Mesenteric fat pad (tissue), 1 donor: ENCODE measurements at places on chromosomes 12 and 14. TPM values are rescaled to one million over a fixed set of nuclear protein-coding genes. Genes with fewer than 3 reads are reported as not detected.
A peak's percentile ranks its signal among the peaks of the same experiment; 100 is the strongest.

RPL10L gene
- not detected for total RNA-seq

IL26 gene
- not detected for total RNA-seq

TSHR gene
- 0.39 TPM for total RNA-seq

GPR132 gene
- total RNA-seq: 4.5 TPM

ACSM4 gene
- not detected for total RNA-seq

- no peak for DNase-seq
These were observed 2.9 kb upstream of the EPYC start for GRCh38 chr12:91007531-91008290.

DNA sequence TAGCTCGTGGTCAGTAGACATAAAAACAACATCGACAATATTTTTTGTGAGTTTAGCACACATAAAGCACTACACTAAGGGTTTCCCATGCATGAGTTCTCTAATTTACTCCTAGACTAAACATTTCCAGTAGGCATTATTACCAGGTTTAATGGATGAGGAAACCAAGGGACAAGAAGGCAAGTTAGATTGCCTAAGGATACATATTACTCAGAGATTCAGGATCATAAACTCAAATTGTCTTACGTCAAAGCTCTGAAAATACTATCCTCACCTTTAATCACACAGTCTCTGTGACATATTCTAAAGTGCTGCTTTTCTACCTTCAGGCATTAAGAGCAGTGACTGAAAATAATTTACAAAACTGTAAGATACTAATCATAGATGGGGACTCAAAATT, 655.3 kb downstream of the SLC16A7 start:
- no peak for DNase-seq

DNA sequence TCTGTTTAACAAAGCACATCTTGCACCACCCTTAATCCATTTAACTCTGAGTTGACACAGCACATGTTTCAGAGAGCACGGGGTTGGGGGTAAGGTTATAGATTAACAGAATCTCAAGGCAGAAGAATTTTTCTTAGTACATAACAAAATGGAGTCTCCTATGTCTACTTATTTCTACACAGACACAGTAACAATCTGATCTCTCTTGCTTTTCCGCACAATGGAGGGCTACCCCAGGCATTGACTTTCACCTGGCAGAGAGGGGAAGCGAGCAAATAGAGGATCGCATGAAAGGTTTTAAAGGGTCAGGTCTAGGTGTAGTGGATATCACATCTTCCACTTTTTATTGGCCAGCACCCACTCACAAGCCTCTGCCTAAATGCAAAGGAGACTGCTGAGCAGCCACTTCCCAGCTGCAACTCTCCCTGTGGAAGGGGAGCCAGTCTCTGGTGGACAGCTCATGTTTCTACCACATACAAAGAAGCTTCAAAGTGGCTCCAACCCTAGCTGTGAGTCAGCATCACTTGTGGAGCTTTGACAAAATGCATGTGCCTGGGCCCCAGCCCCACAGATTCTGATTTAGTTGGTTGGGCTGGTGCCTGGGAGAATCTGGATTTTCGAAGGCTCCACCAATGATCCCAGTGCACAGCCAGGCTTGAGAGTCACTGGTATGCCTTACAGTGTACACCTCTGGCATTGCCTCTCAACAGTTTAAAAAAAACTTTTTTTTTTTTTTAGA, 7.2 kb upstream of the FNTB start:
- DNase-seq: no peak

- no peak for DNase-seq
These were observed 6.6 kb downstream of the PDE6H start for GRCh38 chr12:14979468-14979867.

GRCh38 chr12:2324387-2324786, 271.6 kb downstream of the CACNA1C start:
- DNase-seq: no peak

- DNase-seq: no peak
These were observed 58.0 kb upstream of the ELK3 start for GRCh38 chr12:96136161-96136560.

GRCh38 chr12:44603701-44604100, 272.4 kb downstream of the NELL2 start:
- DNase-seq: no peak

DNA sequence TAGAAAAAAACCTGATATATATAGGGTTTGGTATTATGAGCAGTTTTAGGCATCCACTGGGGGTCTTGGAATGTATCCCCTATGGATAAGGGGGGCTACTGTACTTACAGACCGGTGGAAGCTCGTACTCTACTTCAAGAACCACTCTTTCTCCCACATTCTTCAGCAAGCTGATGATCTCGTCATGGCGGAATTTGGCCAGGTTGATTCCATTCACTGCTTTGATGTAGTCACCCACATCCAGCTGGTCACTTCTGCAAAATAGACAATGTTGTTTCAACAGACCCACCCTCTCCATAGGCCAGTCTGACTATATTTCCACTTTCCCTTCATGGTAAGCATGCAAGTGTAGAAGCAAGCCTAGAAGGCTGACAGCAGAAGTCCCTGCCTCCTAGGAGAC, 139.9 kb downstream of the GRIP1 start:
- no peak for DNase-seq

- no peak for DNase-seq
These were observed 4.2 kb downstream of the GSG1 start for GRCh38 chr12:13099066-13099843.

DNA sequence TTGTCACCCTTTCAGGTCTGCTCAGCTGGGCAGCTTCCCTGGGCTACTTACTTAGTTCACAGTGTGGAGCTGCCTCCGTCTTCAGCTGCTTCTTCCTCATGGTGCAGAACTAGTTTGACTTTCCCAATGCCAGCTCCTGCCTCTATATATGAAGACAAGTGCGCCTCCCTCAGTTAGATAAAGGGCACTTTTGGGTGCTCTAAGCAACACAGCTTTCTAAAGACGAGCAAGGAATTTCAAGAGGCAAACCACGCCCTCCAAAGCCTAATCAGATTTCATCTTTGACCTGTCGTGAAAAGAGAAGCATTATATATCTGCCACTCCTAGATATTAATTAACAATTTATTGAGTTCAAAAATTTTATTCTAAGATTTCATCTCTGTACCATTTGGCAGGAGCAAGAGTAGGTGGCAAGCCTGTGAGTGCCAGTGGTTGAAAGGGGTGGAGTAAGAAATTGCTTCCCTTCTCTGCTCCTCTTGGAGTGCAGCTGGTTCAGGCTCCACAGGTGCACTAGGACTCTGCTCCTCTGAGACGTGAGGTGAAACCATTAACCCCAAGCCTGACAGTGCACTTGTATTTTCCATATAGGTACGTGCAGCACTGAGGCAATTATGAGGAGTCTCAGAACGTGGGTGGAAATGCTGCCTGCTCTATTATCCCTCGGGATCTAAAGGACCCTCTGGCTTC, 2.1 kb upstream of the SLC11A2 start:
- peak; percentile 55 for DNase-seq

DNA sequence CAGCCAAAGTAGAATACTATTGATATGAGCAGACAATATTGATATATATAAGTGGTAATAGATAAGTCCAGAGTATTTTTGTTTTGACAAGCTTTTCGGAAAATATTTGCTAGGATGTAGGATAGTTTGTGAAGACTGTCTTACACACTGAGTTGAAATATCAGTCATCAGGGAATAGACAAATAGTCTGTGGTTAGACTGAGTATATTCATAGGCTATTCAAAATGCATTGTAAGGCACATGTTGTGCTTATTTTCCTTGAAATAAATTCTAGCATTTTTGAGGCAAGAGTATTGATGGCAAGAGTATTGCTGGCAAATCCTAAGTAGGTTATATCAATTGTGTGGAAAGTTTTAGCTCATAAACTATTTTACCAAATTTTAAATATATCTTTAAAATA, 201.1 kb downstream of the LRIG3 start:
- DNase-seq: no peak

GRCh38 chr12:32367381-32367780, 32.0 kb upstream of the FGD4 start:
- no peak for DNase-seq

GRCh38 chr14:103727313-103727980, 11.8 kb downstream of the ZFYVE21 start:
- no peak for DNase-seq

DNA sequence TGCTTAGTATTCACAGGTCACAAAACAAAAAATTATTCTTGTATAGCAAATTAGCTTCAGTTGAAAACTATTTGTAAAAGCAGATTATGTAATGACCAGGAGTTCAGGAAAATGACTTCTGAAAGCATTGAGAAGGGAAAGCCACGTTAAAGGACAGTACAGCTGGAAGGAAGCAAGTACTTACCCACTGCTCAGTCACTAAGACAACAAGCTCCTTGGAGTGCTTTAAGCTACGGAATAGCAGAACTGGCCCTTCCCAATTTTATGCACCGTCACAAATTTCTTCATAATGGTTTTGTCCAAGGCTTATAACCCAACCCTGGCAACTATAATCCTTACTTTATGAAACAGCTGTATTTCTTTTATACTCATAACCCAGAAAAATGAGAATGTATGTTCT, 13.0 kb upstream of the SNAPC1 start:
- no peak for DNase-seq

DNA sequence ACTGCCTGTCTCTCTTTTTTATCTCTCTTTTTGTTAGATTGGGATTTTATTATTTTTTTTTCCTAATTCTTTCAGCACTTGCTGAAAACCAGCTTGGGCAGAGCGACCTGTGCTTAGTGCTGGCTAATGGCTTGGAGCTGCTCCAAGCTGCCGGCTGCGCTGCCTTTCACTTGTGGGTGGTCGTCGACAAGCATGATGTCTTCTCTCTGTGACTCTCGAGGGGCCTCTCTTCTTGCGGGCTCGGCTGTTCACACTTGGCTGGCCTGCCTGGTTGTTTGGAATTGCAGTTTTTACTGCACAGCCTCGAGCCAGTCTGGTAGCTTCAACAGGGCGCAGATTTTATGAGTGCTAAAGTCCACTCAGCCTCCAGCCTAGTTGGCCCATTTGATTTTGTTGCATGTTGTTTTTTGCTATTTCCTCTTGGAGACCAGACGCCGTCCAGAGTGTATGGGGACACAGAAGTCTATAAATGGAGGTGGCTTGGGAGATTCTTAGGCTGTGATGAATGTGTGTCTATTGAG, 18.6 kb downstream of the TPCN1 start:
- no peak for DNase-seq

- no peak for DNase-seq
These were observed 86.3 kb downstream of the PLCZ1 start for GRCh38 chr12:18651525-18651924.

- no peak for DNase-seq
These were observed 591.0 kb upstream of the ATP2B1 start for GRCh38 chr12:90299666-90300065.

- no peak for DNase-seq
These were observed 82.8 kb downstream of the BORCS5 start for GRCh38 chr12:12439636-12440035.

- no peak for DNase-seq
These were observed 37.0 kb downstream of the LIMA1 start for GRCh38 chr12:50246197-50246865.

DNA sequence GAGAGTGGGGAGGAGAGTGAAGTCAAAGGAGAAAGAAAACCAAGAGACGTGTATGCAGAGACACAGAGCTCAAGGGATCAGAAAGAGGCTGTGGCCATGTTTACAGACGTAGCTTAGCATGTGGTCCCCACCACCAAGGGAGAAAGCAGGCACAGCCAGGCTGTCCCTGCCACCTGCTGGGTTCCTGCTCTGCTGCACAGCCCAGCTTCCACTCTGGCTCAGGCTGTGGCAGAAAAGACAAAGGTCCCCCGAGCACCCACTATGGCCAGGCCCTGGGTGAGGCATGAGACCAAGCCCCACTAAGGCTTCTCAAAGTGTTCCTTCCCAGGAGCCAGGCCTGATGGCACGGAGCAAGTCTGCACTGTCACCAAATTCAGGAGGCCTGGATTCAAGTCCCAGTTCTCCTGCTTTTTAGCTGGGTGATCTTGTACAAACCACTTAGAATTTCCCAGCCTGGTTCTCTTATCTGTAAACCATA, 25.9 kb upstream of the COL2A1 start:
- no peak for DNase-seq

DNA sequence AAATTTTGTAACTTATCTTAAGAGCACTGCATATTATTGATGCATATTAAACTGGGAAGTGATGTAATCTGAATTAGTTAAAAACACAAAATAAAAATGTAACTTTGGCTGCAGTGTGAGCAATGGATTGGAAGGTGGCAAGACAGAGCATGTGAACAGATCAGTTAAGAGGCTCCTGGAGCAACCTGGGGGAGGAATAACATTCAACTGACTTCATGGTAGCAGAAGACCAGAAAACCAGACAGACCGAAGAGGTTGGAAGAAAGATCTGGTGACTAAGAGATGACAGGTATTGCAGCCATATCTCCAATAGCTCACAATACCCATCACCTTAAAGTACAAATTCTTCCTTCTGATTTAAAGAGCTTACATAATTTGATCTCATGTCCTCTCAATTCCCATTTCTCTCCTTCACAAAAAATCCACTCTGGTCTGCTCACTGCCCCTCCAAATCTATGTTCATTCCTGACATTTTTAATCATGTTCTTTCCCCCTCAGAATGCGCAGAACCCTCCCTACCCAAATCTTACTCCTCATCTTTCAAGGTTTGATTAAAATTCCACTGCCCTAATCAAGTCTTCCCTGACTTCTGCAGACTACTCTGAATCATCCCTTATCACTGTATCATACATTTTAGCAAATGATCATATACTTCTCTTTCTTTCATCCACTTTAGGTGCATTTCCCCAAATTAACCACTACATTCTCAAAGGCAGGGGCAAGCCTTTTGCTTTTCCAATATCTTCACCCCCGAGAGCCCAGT, 51.5 kb downstream of the DUSP16 start:
- DNase-seq: no peak

- DNase-seq: no peak
These were observed 8.8 kb downstream of the GPR33 start for GRCh38 chr14:31479027-31479426.

GRCh38 chr12:116539361-116539771, 19.8 kb upstream of the MAP1LC3B2 start:
- no peak for DNase-seq

DNA sequence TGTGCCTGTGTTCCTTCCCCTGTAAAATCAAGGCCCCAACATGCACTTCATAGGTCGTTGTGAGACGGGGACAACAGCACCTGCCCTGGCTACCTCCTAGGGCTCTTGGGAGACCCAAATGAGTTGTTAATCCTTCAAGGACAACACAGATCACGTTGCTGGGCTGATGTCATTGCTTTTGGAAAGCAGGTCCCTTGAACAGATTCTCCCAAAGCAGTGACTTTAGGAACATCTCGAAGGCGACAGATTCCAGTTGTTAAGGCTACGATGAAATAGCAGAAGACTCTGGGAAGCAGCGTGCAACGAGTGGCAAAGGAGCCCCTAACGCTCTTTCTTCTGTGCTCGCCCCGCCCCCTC, 26.2 kb upstream of the MAP1LC3B2 start:
- DNase-seq: no peak

DNA sequence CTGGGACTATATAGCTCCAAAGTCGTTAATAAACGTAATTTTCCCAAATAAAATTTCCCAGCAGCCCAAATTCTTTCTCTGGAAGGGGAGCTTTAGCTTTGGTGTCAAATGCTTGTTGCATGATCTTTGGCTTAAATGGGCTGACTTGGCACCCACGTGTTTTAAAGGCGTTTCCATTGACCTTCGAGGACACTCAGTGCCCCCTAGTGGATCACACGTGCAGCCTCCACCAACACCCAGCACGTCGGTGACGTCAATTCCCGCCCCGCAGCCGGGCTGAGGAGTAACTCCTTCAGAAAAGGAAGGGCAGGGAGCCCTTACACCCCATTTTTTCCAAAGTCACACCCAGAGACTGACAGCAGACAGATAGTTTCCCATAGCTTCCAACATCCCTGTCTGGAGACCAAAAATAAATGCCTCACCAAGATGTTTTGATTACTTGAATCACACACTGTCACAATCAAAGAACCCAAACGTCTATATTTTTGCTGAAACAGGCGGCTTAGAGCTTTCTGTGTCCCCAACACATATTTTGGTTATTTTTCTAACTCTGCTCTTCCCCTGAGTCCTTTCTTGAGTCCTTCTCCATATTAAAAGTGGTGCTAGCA, 707.9 kb downstream of the AACS start:
- no peak for DNase-seq
